ENCODE measurements at places on chromosomes 1 and 21. TPM values are rescaled to one million over a fixed set of nuclear protein-coding genes. Genes with fewer than 3 reads are reported as not detected.

DNA sequence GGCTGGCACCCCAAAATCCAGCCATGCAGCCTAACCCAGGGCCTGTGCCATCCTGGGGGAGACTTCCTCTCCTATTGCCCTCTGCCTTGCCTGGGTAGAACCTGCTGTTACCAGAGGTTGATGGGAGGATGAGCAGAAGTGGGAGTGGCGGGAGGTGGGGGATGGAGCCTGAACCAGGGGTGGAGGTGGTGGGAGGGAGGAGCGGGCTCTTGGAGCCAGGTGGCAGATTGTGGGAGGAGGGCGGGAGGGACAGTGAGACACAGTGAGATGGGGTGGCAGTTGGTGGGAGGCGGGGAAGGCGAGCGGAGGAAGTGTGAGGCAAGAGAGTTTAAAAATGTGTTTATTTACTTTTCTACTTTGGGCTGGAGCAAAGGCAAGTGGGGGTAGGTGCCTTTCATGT, 87.3 kb downstream of the KCNJ6 start:
- no peak for DNase-seq
- no peaks in the 10 kb centered on the region for H3K4me1 ChIP-seq
- no peak overlapping the region for H3K27ac ChIP-seq
- H3K4me3 ChIP-seq, result no peak overlapping the region

- H3K36me3 ChIP-seq, result no peaks in the 10 kb centered on the region
- no peak for DNase-seq
- H3K27ac ChIP-seq, result no peak overlapping the region
Measured at GRCh38 chr1:3441410-3441847, 13.0 kb upstream of the ARHGEF16 start.

DNA sequence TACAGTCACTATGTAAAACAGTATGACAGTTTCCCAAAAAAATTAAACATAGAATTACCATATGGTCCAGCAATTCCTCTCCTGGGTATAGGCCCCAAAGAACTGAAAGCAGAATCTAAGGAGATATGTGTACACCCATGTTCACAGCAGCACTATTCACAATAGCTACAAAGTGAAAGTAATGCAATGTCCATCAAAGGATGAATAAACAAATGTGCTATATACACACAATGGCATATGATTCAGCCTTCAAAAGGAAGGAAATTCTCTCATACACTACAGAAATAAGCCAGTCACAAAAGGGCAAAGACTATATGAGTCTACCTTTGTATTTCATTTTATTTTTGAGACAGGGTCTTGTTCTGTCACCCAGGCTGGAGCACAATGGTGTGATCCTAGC, 120.4 kb downstream of the TOMM20 start:
- no peaks in the 10 kb centered on the region for H3K27me3 ChIP-seq
- H3K27ac ChIP-seq, result no peak overlapping the region
- no peak overlapping the region for H3K4me3 ChIP-seq
- no peaks in the 10 kb centered on the region for H3K36me3 ChIP-seq
- DNase-seq, result no peak

DNA sequence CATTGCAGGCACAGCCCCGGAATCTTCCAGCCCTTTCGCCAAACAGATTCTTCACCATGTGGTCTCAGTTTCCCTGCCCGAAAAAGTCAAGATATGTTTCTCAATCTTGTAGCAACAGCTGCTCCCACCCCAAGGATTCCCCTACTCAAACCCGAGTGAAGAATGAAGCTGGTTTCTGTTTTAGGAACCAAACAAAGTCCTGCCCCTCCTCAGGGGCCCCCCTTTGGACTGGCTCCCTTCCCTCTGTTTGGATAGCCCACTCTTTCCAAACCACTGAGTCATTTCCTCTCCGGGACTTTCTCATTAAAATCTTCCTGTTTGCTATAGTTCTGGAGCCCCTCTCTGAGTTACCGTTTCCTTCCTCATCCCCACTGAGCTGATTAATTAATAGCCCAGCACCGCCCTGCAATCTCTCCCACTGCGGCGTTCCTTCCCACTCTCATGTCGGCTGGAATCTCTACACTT, 100.9 kb downstream of the TSEN15 start:
- H3K36me3 ChIP-seq, result no peaks in the 10 kb centered on the region
- peaks cover 9% of the 10 kb centered on the region for H3K4me1 ChIP-seq
- DNase-seq, result no peak
- no peak overlapping the region for H3K4me3 ChIP-seq
- H3K27ac ChIP-seq, result no peak overlapping the region
- no peaks in the 10 kb centered on the region for H3K27me3 ChIP-seq

DNA sequence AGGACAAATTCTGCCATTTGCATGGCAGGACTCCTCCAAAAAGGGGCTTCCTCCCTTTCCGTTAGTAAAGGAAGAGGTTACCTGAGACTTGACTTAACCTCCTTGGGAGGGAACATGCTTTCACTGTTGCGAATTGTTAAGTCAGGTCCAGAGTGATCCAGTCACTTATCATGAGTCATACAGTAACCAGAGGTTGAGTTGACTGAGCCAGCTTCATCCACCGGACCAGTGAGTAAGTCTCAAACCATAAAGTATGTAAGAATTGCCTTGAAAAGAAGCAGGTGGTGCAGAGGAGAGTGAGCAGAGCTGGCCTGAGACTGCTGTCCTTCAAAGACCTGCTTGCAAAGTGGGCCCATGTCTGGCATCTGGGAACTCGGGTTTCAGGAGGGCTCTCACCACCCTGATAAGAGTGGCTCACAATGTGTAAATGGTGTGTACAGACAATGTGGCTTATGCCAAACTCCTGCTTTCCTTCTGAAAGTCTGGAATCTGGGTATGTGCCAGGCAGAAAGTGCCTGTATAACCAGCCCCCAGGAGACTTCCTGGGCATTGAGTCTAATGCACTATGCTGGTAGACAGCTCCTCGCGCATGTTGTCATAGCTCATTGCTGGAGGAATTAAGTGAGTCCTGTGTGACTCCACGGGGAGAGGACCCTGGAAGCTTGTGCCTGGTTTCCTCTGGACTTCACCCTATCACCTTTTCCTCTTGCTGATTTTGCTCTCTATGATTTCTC, 84.3 kb upstream of the KLHDC7A start:
- no peaks in the 10 kb centered on the region for H3K27me3 ChIP-seq
- H3K4me1 ChIP-seq, result no peaks in the 10 kb centered on the region
- no peaks in the 10 kb centered on the region for H3K36me3 ChIP-seq
- no peak overlapping the region for H3K27ac ChIP-seq

GRCh38 chr1:197171531-197171930, 25.1 kb upstream of the ASPM start:
- H3K36me3 ChIP-seq, result no peaks in the 10 kb centered on the region
- no peak overlapping the region for H3K27ac ChIP-seq
- no peak for DNase-seq
- no peak overlapping the region for H3K4me3 ChIP-seq
- no peaks in the 10 kb centered on the region for H3K4me1 ChIP-seq
- no peaks in the 10 kb centered on the region for H3K27me3 ChIP-seq

DNA sequence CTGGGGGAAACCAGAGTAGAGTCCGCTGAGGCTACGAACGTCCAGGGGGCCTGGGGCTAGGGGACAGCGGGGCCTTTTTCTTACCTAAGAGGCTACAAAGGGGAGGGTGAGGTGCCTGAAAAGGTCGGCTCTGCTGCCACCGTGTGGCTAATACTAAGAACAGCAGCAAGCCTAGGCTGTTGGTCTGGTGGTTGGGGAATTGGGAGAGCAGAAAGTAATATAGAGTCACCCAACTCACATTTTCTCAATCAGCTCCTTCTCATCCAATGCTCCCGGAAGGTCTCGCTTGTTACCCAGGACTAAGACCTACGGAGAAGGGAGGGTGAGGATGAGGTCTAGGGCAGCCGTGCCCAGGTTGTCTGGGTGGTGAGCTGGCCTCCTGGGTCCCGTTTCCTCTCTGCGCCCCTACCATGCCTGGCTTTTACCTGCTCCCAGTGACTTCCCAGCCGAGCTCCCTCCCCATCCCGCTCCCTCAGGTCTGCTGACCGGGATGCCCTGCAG, 9.3 kb downstream of the ARL8A start:
- no peaks in the 10 kb centered on the region for H3K27me3 ChIP-seq
- no peak overlapping the region for H3K4me3 ChIP-seq
- no peak overlapping the region for H3K27ac ChIP-seq
- peak; percentile 27 for DNase-seq
- H3K36me3 ChIP-seq, result peaks cover 16% of the 10 kb centered on the region

DNA sequence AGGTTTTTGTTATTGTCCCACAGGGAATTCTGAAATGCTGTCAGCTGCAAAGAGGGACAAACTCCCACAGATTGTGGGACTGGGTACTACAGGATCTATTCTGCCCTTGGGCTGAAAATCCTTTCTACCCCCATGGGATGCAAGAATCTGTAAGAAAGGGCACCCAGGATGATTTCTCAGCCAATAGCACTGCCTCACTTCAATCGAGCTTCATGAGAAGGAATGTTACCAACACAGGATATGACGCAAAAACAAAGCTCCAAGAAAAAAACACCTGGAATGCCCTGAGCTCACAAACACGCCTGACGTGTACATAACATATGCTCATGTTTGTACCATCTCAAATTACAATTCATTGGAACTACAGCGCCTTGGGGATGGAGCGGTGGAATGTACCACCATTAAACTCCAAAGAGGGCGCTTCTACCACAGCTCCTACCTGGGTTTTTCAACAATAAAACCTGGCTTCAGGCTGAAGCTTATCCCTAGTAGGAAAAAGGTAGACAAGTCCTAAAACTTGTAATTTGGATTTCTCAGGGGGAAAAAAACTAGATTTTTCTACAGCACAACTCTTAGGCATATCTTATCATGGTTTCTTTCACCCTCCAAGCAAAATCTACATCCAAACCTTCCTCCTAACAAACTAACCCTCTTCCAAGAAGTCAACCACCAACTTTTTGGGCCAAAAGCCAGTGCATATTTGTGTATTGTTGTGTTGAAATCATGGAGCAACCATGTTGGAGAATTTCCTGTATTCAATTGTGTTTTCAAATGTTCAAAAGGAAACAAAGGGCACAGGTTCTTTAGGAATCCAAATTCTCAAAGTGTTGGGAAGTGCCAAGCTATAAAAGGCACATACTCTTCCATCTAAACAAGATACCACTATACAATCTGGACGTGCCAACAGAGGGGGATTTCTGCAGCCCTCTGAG, 78.9 kb downstream of the TGFBR3 start:
- no peak for DNase-seq
- H3K27me3 ChIP-seq, result no peaks in the 10 kb centered on the region
- no peak overlapping the region for H3K4me3 ChIP-seq
- peaks cover 21% of the 10 kb centered on the region for H3K4me1 ChIP-seq
- no peaks in the 10 kb centered on the region for H3K36me3 ChIP-seq

LCE2C gene
- total RNA-seq, result not detected

GRCh38 chr21:37842163-37842919, 73.9 kb downstream of the KCNJ6 start:
- no peak overlapping the region for H3K27ac ChIP-seq
- no peaks in the 10 kb centered on the region for H3K27me3 ChIP-seq
- H3K4me1 ChIP-seq, result no peaks in the 10 kb centered on the region
- no peak for DNase-seq

LCE1D gene
- not detected for total RNA-seq

DNA sequence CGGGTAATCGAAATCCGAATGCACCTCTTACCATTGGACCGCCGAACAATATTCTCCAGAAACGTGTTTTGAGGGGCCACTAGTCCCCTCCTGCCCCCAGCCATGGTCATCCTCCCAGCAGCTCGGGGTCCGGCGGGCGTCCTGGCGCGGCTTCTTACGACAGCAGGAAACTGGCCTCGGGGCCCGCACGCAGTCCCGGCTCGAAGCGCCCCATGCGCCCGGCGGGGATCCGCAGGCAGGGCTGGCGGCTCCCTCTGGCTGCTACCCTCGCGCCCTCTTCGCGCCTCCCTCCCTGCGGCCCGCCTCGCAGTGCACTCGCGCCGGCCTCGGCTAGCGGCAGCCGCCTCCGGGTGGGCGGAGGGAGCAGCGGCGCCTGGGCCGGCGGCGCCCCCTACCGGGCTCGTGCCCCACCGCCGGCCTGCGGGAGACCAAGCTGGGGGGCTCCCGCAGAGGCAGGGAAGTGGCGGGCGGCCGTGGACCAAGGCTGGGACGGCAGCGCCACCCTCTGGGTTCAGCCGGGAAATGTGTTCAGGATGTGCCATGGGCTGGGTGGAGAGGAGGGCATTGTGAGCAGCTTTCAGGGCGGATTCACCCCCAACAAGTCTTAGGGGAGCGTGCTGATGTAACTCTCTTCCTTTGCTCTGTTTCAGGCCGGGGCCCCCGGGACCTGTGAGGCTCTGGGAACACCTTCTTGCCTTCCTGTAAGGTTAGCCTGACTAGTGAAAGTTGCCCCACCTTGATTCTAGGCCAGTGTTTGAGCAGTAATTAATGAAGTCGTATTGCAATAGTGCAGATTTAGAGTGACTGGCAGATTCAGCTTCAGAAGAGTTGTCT, at the start of gene KCNH1:
Gene KCNH1, minus strand, starts transcription at position 313 of the 834 bp plus-strand sequence. Its CDS starts 203 bp downstream, at position 110.
- H3K27me3 ChIP-seq, result peaks cover 12% of the 10 kb centered on the region
- H3K4me3 ChIP-seq, result peak within 1 kb of the TSS; percentile 47
- peaks cover 3% of the 10 kb centered on the region for H3K4me1 ChIP-seq
- no peaks in the 10 kb centered on the region for H3K36me3 ChIP-seq
- DNase-seq, result peak; percentile 71

DNA sequence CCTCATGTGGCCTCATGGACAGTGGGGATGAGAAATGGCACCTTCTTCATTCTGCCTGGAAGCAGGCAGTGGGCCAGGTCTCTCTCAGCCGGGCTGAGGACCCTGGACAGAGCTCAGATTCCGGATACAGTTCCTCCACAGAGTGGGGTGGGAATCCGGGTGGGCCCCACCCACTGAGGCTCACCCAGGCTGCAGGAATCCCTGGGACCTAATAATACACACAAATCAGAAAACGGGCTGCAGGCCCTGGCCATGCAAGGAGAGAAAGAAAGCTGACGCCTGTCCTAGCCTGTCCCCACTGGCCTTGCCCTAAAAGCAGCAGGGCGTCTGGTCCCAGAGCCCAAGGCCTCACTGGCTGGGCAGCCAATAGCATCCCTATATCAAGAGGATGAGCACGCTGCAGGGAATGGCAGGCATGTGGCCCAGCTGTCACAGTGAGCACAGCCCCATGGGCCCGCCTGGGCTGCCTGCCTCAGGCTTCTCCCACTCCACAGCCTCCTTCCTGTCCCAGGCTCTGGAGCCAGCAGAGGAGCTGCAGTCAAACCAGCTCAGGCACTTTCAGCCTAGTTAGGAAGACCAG, 25.3 kb downstream of the ACTA1 start:
- H3K4me3 ChIP-seq, result no peak overlapping the region
- H3K4me1 ChIP-seq, result peaks cover 25% of the 10 kb centered on the region
- DNase-seq, result no peak
- no peak overlapping the region for H3K27ac ChIP-seq
- H3K36me3 ChIP-seq, result no peaks in the 10 kb centered on the region
- peaks cover 6% of the 10 kb centered on the region for H3K27me3 ChIP-seq

LCE1B gene
- total RNA-seq, result not detected

VHLL gene
- not detected for total RNA-seq

DNA sequence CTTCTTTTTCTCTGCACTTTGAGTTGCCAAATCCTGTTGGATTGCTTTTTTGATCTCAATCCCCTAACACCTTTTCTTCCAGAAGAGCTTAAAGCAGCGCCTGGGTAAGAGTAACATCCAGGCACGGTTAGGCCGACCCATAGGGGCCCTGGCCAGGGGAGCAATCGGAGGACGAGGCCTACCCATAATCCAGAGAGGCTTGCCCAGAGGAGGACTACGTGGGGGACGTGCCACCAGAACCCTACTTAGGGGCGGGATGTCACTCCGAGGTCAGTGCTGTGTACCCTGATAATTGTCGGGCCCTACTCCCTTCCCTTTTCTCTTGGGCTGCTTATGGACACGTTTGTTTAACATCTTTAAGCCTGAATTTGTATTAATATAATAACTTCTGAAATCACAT, 8.3 kb downstream of the CHTOP start:
- DNase-seq, result no peak
- no peak overlapping the region for H3K4me3 ChIP-seq
- peaks cover 23% of the 10 kb centered on the region for H3K4me1 ChIP-seq
- no peaks in the 10 kb centered on the region for H3K27me3 ChIP-seq

- H3K36me3 ChIP-seq, result no peaks in the 10 kb centered on the region
- H3K4me1 ChIP-seq, result no peaks in the 10 kb centered on the region
- H3K4me3 ChIP-seq, result no peak overlapping the region
- peaks cover 19% of the 10 kb centered on the region for H3K27me3 ChIP-seq
- no peak overlapping the region for H3K27ac ChIP-seq
Measured at GRCh38 chr1:152870831-152871730, 7.0 kb upstream of the SMCP start.

Data from T-cell (primary cell).